Stimulated activated CD4-positive, alpha-beta T cell treated with anti-CD3 and anti-CD28 coated beads, TNF-alpha, amount 100 ng/mL, for 24 hours (primary cell): ENCODE measurements at places on chromosomes 1 and 21.

GRCh38 chr1:209565759-209566678 lies 17.5 kb upstream of the CAMK1G start:
- DNase-seq, result peak; percentile 72

DNA sequence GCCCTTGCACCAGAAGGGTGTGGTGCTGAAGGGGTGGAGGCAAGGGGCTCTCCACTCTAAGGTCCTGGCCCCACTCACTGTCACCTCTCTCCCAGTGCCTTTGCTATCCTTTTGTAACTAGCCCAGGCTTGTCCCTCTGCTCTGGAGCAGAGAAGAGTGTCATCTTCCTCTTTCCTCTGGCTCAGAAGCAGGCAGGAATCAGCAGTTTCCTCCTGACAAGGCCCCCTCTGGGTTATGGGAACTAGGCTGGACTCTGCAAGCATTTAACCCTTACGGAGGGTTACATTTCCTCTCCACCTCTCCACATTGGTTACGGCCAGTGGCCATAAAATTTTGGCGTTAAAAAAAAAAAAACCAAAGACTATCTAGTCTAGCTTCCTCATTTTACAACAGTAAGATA lies 30.4 kb downstream of the PLXNA2 start:
- no peak for DNase-seq

DNA sequence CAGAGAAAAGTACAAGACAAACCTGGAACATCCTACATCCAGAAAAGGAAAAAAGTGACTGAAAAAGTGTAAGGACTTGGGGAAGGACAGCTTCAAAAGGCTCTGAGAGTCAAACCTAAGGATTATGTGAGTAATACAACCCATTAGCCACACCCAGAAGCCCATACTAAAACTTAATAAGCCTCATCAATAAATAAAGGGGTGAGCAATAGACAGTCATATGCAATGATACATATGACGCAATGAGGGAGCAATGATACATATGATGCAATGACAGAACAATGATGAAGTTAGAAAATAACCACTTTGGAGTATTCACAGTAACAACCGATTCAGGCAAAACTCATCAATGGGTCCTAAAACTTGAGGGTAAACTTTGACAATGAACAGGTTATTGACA lies 50.1 kb downstream of the BRWD1 start:
- no peak for DNase-seq

GRCh38 chr1:148318123-148318903 lies 164.8 kb downstream of the PPIAL4G start:
- DNase-seq, result peak; percentile 24

DNA sequence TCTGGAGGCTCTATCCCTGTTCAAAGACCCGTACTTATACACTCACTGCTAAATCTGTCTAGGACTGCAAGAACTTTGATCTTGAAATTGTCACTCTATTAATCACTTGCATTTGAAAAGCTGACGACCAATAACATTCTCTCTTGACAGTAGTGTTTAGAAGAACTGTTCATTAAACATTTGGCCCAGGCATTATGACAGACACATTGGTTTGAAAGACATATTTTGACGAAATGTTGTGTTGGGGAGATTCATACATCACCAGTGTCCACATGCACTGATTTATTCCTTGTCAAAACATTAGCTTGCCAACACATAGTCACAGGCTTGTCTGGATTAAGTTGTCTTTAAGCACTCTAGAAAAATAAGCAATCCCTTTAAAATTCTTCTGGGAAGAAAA lies 951.3 kb downstream of the ADGRL2 start:
- no peak for DNase-seq

DNA sequence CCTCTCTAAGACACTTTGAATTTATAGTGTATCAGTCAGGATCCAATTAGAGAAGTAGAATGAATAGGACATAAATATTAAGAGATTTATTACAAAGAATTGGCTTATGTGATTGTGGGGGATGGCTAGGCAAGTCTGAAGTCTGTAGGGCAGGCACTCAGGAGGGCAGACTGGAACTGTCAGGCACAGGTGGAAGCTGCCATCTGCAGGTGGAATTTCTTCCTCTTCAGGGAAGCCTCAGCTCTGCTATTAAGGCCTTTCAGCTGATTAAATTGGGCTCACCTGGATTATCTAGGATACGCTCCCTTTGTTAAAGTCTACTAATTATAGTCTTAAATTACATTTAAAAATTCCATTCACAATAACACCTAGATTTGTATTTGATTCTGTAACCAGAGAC lies 92.0 kb upstream of the HAO2 start:
- DNase-seq, result no peak

- no peak for DNase-seq
Observed at GRCh38 chr1:151976015-151976343, 17.7 kb downstream of the S100A10 start.

- no peak for DNase-seq
Observed at GRCh38 chr1:72371259-72372035, 89.1 kb upstream of the NEGR1 start.

GRCh38 chr1:55626326-55626725 lies 411.2 kb upstream of the USP24 start:
- no peak for DNase-seq

- no peak for DNase-seq
Observed at GRCh38 chr1:179310721-179311120, 17.1 kb downstream of the SOAT1 start.

DNA sequence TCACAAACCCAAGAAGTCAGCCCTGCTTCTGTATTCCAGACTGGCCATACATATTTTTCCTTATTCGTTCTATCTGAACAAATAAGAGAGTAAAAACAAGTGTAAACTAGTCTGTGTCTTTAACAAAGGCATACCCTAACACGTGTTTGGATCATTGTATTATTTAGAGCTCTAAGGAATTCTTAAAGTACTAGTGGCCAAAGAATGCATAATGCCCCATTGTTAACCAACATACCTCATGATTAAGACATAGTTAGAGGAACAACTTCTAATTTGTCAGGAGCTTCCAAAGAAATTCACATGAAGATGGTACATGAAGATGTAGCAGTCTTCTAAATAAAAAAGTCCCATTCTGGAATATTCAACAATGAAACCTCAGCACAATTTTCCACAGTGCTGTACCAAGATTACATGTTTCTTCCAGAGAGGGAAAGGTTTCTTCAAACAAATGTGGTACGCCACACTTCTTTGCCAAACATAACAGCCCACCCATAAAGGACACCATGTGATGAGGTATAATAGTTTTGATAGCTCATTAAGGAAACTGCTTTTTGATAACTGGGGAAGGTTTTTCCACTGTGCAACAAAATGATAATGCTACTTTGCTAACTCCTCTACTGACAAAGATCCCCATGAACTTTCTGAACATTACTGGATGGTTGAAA lies 5.0 kb downstream of the PALMD start:
- no peak for DNase-seq

GRCh38 chr1:32758795-32759430 lies 56.3 kb upstream of the SYNC start:
- no peak for DNase-seq

DNA sequence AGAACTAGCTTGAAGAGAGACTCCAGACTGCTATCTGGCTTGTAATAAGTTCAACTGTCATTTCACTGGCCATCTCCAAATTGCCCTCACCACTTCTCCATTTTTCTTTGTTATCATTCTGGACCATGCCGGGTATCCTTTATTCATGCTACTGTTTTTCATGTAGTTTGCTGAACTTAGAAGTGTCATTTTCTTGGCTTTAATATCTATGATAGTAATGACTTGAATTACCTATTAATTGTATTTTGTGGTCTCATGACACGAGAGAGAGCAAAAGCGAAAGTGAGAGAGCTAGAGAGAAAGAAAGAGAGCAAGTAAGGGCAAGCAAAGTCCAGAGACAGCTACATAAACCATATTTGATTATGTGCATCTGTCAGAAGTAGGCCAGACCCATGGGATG lies 184.9 kb upstream of the ATP1B1 start:
- no peak for DNase-seq

DNA sequence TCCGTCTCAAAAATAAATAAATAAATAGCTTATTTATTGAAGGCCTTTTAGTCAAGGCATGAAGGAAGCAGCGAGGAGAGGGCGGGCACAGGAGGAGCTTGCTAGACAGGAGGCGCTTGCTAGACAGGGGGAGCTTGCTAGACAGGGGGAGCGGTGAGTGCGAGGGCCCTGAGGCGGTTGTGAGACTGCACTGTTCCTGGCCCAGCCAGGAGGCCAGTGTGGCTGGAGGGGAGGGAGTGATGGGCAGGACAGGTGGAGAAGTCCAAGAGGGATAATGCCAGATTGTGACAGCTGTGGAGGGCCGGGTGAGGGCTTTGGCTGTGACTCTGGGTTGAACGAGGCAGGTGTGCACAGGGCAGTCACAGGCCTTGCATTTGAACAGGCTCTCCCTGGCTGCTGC lies 18.2 kb downstream of the KIF17 start:
- DNase-seq, result no peak

GRCh38 chr1:25971066-25971810 lies 26.6 kb downstream of the PAFAH2 start:
- no peak for DNase-seq

DNA sequence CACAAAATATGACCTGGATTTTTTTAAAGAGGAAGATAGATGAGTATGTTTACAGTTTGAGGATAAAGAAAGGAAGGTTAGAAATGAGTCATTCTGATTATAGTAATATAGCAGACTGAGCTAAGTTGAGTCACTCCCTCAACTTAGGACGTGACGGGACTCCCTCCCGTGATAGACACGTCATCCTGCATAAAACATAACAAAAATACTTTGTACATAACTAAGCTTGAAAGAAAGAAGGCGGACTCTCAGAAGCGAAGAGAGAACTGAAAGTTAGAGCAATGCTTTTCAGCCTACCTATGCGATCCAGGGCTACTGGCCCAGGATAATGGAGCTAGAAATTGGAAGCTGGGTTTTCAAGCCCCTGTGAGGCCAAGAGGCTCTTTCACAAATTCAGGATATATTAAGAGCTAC lies 53.0 kb upstream of the DESI2 start:
- peak; percentile 44 for DNase-seq

DNA sequence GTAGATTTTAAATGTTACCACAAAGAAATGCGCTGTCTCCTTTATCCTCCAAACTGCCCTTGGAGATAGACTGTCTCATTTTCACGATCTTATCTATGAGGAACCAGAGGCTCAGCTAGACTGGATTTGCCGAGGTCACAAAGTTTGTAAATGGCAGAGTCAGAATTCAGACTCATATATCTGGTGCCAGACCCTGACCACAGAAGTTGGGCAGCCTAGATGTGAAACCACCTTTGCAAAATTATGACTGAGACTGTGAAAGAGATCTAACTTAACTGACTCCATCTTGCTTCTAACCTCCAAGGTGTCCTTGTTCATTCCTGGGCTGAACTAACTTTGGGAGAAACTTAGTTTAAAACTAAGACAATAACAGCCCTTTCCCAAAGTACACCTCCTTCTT lies 14.1 kb downstream of the CNR2 start:
- no peak for DNase-seq

DNA sequence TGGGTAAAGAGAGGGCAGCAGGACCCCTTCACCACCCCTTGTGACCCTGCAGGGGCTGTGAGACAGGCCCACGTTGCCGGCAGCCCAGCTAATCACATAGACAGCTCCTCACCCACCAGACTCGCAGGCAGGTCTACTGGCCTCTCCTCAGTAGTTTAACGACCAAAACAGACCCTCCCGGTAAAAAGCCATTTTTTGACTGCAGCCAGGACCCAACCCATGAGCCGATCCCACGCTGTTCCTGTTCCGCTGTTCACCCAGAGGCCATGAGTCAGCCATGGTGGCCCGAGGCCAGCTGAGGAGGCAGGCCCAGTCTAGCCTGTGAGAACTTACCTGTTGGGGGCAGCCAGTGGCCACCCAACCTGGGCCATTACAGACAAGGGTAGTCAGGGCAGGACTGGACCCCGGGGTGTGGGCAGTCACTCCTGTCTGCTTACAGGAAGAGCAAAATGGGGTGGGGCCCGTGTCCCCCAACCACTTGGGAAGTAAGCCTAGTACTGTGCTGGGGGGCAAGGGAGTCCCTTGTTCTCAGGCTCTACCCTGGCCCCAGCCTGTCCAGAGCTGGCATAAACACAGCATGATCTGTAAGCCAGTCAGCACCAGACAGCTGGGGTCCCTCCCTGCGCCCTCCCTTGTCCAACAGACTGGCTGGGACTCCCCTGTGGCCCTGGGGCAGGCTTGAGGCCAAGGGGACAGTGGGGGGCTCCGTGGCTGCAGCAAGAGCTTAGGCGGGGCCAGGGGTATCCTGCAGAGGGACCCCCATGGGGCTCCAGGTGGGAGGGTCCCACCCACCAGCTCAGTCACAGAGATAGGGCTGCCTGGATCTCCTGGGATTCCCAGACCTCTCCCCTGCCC lies 61.9 kb downstream of the WNT9A start:
- no peak for DNase-seq

DNA sequence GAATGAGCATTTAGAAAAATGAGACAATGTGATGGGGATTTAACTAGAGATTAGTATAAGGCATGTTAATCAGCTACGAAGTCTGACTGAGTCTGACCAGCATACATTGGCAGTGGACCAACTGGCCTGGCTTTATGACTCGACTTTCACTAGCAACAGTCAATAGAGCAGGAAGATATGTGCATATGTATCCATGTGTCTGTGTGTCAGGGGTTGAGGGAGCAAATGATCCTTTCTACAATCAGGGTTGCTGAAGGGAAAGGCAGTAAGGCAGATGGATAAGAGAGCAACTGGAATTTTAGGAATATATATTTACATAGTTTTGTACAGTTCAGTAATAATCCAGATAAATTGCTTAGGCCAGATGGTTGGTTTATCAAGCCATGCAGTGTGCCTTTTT lies 645.6 kb downstream of the PLA2G4A start:
- DNase-seq, result no peak

DNA sequence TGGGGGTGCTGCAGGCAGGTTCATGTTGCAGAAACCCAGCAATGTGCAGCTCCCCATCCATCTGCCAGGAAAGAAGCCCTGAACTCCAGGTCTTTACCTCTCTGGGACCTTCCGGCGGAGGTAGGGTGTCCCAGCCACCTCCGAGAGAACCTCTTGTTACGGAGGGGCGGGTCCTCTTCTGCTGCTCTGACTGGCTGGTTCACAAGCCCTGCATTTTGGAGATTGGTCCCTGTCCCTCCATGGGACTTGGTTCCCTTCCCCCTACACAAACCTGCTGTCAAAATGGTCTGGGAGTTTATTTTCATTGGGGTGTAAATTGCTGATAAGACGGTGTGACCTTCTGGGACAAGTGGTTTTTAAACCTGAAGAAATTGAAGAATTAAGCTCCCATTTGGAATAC lies 8.0 kb upstream of the CELSR2 start:
- DNase-seq, result no peak

DNA sequence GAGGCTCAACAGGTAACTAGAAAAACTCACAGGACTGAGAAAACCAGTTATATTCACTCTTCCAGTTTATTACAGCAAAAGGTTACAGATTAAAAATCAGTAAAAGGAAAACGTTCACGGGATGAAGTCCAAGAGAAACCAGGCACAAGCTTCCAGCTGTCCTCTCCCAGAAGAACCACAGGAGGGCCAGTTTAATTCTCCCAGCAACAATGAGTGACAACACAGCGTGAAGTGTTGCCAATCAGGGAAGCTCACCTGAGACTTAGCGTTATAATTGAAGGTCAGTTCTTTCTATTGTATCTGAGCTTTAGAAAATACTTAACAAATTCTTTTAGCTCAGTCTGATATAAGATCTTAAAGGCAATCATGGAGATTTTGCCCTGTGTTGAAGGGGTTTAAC lies 65.2 kb upstream of the TNR start:
- no peak for DNase-seq

- peak; percentile 41 for DNase-seq
Observed at GRCh38 chr1:234987415-234988154, 141.1 kb downstream of the TOMM20 start.
